ENCODE measurements at places on chromosomes 6 and 20. TPM values are rescaled to one million over a fixed set of nuclear protein-coding genes. Genes with fewer than 3 reads are reported as not detected.

Gene SLC13A3
- total RNA-seq = not detected

Gene ALDH5A1
- total RNA-seq = 4.6 TPM

Gene LY6G6C
- total RNA-seq = not detected

Gene NHSL1
- 25.2 TPM for total RNA-seq

GRCh38 chr6:138429761-138430160, 25.7 kb downstream of the HEBP2 start:
- peak; percentile 74 for DNase-seq

GRCh38 chr6:12576389-12576788, 140.2 kb upstream of the PHACTR1 start:
- DNase-seq = no peak

DNA sequence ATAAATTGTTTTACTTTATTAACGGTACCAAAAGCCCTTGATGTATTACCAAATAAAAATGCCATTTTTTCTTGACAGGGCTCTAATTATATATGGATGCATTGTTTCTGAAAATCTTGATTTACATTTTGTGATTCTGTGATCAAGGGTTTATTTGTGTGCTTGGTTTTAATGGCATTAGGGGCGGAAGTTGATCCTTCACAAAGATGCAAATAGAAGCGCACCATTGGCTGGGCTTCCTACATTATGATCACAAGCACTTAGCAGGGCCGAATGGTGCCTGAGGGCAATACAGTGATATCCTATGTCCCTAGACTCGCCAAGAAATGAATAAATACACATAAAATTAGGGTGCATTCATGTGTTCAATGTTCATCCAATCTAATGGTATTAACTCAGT, 172.9 kb upstream of the UST start:
- DNase-seq = no peak

- DNase-seq = no peak
These were observed 29.8 kb upstream of the CCN2 start for GRCh38 chr6:131980791-131981623.

DNA sequence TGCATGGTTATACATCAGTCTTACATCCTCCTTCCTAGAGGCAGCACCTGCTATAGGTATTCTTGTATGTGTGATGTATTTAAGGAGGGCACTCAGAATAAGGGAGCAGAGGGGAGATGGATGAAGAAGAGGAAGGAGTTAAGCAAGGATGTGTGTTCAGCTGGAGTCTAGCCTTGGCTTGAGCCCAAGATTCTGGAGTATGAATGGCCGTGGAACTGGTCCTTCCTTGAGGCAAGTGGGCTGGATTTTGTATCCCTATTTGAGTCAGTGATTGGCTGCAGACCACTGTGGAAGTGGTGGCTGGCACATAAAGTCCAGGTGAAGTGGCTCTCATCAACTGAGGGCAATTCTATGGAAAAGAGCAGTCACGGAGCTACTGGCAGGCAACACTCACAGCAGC, 112.0 kb upstream of the RNF24 start:
- no peak for DNase-seq

DNA sequence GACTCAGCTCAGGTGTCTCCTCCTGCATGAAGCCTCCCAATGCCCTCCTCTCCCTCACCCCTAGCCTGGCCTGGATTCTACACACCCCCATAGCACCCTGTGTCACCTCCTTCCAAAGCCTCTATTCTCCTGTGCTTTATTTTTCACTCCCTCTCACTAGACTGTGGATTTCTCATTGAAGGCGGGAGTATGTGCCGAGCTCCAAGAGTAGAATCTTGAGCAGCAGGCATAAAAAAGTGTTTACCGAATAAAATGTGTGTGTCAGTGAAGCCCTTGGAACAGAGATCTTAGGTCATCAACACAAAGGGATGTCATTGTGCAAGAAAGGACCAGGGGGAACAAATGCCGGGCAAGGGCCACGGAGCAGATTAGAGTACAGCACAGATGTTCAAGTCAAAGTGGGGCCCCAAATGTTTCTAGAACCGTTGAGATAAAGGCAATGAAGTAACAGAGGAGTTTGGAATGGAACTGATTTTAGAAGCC, 106.1 kb upstream of the TMEM170B start:
- no peak for DNase-seq

DNA sequence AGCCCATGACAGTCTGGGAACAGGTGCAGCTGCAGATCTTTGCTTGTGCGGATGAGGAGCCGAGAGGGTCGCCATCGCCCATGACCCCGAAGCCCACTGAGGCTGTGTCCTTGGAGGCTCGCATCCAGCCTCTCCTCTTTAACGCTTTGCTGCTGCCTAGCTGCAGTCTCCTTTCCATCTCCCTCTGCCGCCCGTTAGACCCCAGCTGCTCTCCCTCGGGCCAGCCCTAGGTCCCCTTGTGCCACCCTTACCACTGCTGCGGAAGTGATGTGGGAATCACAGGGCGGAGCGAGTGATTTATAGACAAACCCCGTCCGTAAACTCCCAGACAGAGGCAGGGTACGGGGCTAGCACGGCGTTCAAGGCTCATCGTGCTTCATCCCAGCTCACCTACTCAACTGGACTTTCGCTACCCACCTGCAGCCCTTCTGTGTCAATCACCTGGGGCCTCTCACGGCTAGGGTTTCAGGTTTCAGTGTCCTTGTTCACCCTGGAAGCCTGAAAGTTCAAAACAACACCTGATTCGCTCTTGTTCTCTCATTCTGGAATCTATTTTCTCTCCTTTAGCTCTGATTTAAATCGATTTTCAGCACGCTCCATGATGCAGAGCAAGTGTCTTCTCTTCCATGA, 76.1 kb downstream of the PAX1 start:
- no peak for DNase-seq

DNA sequence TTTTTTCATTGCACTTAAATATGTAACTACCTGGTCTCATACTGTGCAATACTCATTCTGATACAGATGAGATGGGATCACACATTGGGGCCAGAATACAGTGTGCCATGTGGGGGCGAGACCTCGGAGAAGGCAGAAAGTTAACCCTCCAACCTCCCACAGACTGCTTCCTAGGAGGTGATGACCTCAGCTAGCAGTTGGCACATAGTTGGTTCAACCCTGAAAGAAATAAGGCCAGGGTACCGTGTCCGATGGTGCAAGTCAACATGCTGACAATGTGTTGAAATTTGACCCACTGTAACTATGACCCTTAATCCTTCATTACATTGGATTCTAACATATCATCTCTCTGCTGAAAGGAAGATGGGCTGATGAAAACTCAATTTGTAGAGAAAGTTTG, 61.9 kb downstream of the GJA10 start:
- no peak for DNase-seq

GRCh38 chr6:44594481-44594880, 207.0 kb downstream of the CDC5L start:
- no peak for DNase-seq

- DNase-seq = no peak
These were observed 5.5 kb downstream of the CST1 start for GRCh38 chr20:23745247-23745646.

DNA sequence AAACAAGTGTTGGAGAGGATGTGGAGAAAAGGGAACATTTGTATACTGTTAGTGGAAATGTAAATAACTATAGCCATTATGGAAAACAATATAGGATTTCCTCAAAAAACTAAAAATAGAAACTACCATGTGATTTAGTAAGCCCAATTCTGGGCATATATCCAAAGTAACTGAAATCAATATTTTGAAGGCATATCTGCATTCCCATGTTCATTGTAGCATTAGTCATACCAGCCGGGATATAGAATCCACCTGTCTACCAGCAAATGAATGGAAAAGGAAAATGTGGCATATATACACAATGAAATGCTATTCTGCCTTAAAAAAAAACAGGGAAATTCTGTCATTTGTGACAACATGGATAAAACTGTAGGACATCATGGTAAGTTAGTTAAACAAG, 15.3 kb upstream of the C6orf58 start:
- DNase-seq = no peak

- no peak for DNase-seq
These were observed 581.8 kb downstream of the CD109 start for GRCh38 chr6:74277777-74278186.

DNA sequence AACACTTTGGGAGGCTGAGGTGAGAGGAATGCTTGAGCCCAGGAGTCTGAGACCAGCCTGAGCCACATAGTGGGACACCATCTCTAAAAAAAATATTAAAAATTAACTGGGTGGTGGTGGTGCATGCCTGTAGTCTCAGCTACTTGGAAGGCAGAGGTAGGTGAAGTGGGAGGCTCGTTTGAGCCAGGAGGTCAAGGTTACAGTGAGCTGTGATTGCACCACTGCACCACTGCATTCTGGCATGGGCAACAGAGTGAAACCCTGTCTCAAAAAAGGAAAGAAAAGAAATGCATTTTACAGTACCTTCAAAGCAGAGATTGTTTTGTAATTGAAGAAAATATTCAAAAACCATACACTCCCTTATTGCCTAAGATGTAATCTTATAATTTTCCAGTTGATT, 6.5 kb downstream of the OCSTAMP start:
- no peak for DNase-seq
